ENCODE measurements at places on chromosomes 3 and 15.

GRCh38 chr3:187689984-187690383 lies 12.4 kb downstream of the RTP2 start:
- DNase-seq: no peak

- DNase-seq: no peak
These were observed 161.8 kb downstream of the EDEM1 start for GRCh38 chr3:5349343-5349742.

- no peak for DNase-seq
These were observed 87.1 kb downstream of the DNAJB8 start for GRCh38 chr3:128379367-128380160.

DNA sequence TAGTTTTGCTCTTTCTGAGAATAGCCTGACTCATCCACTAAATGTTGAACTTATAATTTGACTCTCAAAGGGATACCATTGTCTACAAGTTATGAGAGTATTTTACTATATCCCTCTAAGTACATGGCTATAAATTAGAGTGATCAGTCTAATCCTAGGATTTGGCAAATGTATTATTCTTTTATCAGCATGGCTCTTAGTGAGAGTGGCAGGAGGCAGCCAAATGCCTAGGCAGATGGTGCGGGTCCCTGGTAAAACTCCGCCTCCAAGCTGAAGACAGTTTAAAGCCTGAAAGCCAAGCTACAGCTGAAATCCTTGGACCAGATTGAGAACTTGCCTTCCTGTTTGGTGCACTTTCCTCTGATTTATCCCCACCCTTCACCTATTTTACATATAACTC lies 631.8 kb downstream of the SQOR start:
- DNase-seq: no peak

DNA sequence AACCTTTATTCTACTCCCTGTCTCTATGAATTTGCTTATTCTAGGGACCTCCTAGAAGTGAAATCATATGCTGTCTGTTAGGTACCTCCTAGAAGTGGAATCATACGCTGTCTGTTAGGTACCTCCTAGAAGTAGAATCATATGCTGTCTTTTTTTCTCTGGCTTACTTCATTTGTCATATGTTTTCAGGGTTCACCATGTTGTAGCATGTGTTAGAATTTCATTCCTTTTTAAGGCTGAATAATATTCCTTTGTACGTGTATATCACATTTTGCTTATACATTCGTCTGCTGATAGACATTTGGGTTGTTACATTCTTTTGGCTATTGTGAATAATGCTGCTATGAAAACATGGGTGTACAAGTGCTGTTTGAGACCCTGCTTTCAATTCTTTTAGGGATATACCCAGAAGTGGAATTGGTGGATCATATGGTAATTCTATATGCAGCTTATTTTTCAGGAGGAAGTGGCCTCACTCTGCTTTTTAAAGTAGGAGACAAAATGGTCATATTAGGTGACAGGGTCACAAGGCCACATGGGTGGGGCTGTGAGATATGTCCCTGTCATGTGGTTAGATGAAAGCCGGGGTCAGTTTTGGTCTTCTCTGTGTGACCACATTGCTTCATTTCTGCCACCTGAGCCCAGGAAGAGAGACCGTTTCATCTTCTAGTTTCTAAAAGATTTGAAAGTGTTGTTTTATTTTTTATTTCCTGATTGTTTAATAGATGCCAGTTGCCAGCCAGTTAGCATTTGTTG lies 76.7 kb downstream of the FLNB start:
- DNase-seq: no peak

- DNase-seq: no peak
These were observed 15.8 kb downstream of the CX3CR1 start for GRCh38 chr3:39264053-39264452.

GRCh38 chr3:29311795-29312194 lies 30.9 kb downstream of the RBMS3 start:
- no peak for DNase-seq

All from activated CD4-positive, alpha-beta T cell treated with anti-CD3 and anti-CD28 coated beads, Interleukin-2, amount 50 U/mL, for 1 hour (primary cell).